ENCODE measurements at places on chromosomes 11 and 22.
A peak's percentile ranks its signal among the peaks of the same experiment; 100 is the strongest.

- DNase-seq: no peak
Observed at GRCh38 chr11:114719562-114719961, 41.2 kb downstream of the NXPE2 start.

GRCh38 chr11:28245131-28245530, 136.9 kb downstream of the METTL15 start:
- no peak for DNase-seq

DNA sequence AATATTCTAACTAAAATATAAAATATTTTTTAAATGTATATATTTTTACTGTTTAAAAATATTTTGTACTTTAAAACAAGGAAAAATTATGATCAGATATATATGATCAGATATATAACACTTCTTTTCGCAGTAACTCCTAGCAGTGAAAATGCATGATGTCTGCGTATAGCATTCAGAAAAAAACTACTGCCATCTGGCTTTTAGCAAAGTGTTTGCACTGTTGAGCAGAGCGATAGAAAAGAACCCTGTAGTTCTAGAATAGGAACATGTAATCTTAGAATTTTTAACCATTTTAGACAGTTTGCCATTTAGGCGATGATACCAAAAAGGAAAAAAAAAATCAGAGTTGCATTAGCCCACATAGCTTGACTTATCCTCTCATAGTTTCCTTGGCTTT, 370.4 kb upstream of the ANO3 start:
- no peak for DNase-seq

DNA sequence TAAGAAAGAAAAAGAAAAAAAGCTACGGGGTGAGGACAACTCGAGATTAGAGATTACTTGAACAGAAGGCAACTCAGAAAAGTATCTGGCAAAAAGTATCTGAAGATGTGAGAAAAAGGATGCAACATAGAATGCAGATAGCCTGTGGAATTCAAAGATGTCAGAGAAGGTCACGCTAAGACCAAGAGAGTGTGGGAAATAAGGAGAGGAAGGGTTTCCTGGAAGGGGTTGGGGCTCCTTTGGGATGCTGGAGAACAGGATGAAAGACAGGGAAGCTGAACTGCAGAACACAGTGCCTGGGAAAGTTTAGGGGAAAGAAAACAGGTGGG, 1.2 kb downstream of the GUCY1A2 start:
- DNase-seq: no peak

- DNase-seq: no peak
Observed at GRCh38 chr11:78085972-78086371, 6.3 kb upstream of the NDUFC2 start.

DNA sequence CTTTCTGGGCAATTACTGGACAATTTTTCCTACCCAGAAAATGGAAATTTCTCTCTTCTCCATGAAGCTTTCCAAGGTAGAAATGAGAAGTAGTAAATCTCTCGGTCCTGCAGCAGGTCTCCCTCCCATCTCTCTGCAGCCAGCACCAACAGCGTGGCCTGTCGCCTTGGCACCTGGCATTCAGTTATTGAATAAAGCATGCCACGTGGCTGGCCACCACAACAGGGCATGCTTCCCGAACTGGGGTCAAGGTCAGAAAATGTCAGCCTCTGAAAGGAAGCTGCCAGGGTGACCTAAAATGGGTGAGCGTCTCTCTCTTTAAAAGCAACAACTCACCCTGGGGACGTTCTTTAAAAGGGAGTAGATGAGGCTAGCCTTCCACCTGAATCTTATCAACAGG, 14.0 kb downstream of the CACNG2 start:
- no peak for DNase-seq

DNA sequence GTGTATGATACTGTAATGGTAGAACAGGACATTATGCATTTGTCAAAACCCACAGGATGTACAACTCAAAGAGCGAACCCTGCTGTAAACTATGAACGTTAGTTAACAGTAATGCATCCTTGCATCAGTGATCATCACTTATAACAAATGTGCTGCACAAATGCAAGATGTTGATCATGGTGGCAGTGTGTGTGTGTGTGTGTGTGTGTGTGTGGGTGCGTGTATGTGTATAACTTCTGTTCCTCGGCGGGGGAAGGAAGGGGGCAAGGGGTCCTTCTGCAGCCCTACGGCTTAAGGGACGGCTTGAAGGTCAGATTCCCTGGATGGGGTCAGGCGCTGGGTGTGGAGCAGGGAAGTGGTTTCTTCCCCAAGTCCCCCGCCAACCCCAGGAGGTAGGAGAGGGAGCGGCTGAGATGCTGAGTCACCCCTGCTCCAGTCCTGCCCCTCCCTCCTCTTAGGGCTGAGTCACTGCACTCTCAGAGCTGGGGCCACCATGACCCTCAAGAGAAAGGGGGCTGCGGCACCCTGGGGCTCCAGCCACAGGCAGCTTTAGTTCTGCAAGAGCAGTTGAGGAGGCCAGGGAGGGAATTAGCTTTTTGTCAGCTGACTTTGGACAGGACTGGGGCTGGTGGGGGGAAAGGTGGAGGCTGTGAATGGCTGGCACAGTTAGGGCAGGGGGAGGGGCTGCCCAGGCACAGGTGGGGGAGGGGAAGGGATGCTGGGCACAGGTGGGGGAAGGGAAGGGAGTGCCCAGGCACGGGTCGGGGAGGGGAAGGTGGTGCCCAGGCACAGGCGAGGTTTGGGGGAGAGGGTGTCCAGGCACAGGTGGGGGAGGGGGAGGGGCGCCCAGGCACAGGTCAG, 8.8 kb upstream of the CTSD start:
- peak; percentile 76 for DNase-seq

DNA sequence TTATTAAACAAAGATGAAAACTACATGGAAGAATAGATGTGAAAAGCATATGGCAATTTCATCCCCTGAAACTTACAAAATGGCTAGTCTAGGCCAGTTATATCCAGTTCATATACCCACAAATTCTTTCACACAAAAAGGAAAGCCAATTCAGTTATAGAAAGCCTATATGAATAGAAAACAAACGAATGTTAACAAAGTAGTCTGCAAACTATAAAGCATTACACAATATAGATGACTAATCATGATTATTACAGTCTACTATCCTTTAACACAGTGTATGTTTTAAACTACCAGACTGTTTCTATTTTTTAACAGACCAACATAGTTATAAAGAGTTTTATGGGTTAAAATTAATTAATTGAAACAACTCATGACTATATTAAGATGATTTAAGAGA, 12.1 kb downstream of the DCUN1D5 start:
- no peak for DNase-seq

GRCh38 chr22:35218079-35218478, 39.2 kb upstream of the HMGXB4 start:
- no peak for DNase-seq

DNA sequence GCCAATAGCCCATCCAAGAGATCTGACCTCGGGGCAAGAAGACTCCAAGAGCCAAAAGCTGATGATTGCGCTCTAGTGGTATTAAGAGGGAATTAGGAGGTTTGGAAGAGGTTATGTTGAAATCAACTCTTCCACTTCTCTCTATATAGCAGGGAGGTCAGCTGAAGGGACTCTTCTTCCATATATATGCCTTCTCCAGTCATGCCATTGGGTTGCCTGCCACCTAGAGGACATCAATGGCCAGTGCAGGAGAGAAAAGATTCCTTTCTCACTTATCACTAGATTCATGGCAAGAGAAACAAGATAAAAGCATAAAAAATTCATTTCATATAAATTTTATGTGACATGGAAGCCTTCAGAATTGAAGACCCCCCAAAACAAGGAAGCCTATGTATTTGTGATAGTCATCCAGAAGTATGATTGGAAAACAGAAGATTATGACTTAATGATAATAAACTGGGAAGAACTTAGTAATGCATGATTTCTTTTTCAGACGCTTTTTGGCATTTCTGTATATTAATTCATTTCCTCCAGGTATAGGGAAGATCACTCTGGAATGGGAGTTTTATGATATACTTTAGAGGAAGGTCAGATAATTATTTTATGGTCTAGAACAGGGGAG, 435.1 kb upstream of the DDI1 start:
- no peak for DNase-seq

- no peak for DNase-seq
Observed at GRCh38 chr22:23175817-23176644, 4.3 kb upstream of the BCR start.

DNA sequence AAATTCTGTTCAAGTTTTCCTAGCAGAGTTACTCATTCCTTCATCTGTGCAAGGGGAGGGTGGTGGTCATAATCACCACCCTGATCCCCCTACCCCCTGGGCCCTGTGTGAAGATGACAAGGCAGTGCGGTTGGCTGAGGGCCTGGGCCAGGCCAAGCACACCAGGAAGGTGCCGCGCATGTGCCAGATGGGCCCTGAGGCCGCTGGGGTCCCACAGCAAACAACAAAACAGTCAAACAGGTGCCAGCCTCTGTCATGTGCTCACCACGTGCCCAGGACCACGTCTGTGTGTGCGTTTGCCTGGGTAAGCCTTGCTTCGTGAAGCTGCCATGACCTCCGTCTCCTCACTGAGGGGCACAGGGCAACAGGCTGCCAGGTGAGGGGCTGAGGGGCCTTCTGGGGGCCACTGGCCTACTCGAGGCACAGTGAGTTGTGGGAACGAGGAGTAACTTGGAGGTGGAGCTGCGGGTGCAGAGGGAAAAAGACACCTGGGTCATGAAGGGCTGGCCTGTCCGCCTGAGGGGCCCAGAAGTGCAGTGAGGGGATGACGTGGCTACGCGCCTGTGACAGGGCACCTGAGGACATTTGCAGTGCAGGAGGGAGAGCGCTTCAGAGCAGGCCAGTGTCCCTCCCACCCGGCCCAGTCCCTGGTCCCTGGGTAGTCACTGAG, 25.8 kb downstream of the RSPH14 start:
- no peak for DNase-seq
